ENCODE measurements at places on chromosomes 4 and X. TPM values are rescaled to one million over a fixed set of nuclear protein-coding genes. Genes with fewer than 3 reads are reported as not detected.

DNA sequence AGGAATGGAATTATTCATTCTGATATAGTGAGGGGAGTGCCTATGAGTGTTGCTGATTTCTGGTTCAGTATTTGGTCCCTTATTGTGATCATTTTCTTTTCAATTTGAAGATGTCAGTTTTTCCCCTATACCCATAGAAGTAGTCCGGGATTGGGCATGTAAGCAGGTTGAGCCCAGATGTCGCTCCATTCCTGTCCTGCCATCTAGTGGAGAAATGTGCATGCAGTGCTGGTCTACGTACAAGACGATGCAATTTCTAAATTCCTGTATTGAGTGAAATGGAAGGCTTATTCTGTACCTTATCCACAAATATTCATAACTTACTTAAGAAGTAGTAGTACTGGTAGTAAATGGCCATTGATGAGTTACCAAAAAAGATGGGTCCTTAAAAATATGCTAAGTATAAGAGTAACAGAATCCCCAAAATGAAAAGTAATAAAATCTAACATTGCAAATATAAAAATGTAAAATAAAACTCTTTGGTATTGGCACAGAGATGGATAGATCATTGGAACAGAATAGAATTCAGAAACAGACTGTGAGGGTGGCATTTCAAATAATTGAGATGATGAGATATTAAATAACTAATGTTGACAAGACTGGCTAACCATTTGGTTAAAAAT lies 60.9 kb downstream of the UGT8 start:
- H3K4me3 ChIP-seq: no peak overlapping the region
- no peak overlapping the region for H3K27ac ChIP-seq
- no peaks in the 10 kb centered on the region for H3K4me1 ChIP-seq
- H3K36me3 ChIP-seq: no peaks in the 10 kb centered on the region

GRCh38 chr4:89995006-89995405 lies 100.4 kb downstream of the MMRN1 start:
- no peak overlapping the region for H3K27ac ChIP-seq
- H3K4me1 ChIP-seq: no peaks in the 10 kb centered on the region
- no peaks in the 10 kb centered on the region for H3K36me3 ChIP-seq

- no peak overlapping the region for H3K4me3 ChIP-seq
- DNase-seq: no peak
- H3K36me3 ChIP-seq: no peaks in the 10 kb centered on the region
- H3K27me3 ChIP-seq: peaks cover 2% of the 10 kb centered on the region
- H3K4me1 ChIP-seq: no peaks in the 10 kb centered on the region
- H3K27ac ChIP-seq: no peak overlapping the region
Observed at GRCh38 chrX:153524234-153524633, 6.8 kb downstream of the ATP2B3 start.

DNA sequence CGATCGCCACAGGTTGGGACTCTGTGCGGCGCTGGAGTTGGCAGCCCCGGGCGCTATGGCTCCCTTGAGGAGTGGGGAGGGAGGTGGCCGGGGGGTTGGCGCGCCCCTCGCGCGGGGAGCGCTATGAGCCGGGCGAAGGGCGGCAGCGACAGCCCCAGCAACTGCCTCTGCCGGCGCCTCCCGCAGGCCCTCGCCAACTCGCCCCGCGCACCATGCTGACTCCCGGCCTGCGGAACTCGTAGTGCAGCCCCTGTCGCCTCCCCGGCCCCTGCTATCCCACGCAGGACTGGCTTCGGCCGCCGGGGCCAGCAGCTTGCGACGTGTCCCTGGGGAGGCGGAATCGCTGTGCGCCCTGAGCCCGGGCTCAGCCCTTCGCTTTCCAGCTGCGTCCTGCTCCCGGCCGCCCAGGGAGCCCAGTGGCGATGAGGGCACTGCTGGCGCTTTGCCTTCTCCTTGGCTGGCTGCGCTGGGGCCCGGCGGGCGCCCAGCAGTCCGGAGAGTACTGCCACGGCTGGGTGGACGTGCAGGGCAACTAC lies 415 bp downstream of the SHISA3 start:
- H3K27ac ChIP-seq: no peak overlapping the region
- peak overlapping the region; percentile 79 for H3K4me3 ChIP-seq
- peaks cover 15% of the 10 kb centered on the region for H3K4me1 ChIP-seq
- peaks cover 6% of the 10 kb centered on the region for H3K36me3 ChIP-seq
- H3K27me3 ChIP-seq: peaks cover 67% of the 10 kb centered on the region
- DNase-seq: peak; percentile 10

The TCEANC gene
- total RNA-seq: 2.8 TPM

The ABCE1 gene
- 162 TPM for total RNA-seq

The EPGN gene
- not detected for total RNA-seq

The RNF175 gene
- not detected for total RNA-seq

The DKK2 gene
- total RNA-seq: not detected

Data from activated T-helper 2 cell treated with anti-CD3 and anti-CD28 coated beads, Interferon-gamma antibody, Interleukin-2, Interleukin-4, amounts not matched to agents 10 μg/mL and 5 μg/mL and 100 μg/mL, durations not matched to agents 14 hours and 24 hours and 36 hours (primary cell).